ENCODE measurements at places on chromosomes 2 and 18.

- no peak for DNase-seq
Measured at GRCh38 chr2:189982780-189983394, 79.6 kb downstream of the MSTN start.

DNA sequence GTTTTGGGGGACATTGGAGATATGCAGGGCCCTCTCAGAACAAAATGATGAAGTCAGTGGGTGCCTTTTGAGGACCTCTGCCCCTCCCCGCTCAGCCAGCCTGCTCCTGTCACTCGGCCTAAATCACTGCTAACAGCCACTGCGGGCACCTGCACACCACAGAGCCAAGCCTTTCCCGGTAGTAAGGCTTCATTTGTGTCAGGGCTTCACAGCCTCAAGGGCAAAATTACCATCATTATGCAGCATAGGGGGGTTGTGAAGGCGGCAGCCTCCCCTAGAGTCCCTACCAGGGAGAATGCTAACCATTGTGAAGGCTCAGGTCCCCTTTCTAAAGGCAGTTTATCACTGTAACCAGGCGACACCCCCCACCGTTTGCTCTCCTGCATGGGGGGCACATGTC, 519.8 kb upstream of the MYT1L start:
- DNase-seq: no peak

GRCh38 chr2:204776781-204777559, 231.7 kb downstream of the PARD3B start:
- no peak for DNase-seq

DNA sequence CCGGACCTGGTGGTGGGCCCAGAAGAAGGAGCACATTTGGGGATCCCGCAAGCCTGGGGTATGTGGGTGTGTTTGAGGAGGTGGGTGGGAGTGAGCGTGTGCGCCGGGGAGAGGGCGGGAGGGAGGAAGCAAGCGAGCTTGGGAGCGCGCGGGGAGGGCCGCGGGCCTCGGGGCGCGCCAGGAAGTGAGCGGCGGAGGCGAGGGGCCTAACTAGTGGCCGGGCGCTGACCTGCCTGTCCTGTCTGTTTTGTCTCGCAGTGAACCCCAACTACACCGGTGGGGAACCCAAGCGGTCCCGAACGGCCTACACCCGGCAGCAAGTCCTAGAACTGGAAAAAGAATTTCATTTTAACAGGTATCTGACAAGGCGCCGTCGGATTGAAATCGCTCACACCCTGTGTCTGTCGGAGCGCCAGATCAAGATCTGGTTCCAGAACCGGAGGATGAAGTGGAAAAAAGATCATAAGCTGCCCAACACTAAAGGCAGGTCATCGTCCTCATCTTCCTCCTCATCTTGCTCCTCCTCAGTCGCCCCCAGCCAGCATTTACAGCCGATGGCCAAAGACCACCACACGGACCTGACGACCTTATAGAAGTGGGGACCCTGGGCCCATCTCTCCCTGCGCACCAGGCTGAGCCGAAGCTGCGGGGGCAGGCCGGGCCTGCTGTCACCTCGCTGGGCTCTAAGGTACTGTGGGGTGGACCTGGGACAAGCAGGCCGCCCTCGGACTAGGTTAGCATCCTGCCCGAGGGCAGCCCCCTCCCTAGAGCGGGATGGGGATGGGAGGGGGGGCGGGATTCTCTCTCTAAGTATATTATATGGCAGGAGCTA, 1.2 kb downstream of the HOXD4 start:
- no peak for DNase-seq

GRCh38 chr18:25275412-25276001, 76.5 kb downstream of the ZNF521 start:
- no peak for DNase-seq

DNA sequence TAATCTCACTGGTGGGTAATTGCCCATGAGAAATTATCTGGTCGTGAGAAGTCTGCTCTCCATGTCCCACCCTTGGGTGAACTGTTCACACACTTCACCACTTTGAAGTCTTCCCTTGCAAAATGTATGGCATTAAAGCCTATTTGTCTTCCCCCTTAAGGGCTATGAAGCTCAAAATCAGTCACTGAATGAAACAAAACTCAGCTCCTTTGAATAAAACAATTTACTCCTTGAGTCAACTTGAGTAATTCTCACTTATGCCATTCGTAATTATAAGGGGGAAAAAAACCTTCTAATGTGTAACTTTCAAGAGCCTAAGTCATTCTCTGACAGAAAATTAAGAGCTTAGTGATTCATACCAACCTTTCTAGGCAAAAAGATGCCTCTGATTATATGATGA, 48.8 kb upstream of the REL start:
- no peak for DNase-seq

DNA sequence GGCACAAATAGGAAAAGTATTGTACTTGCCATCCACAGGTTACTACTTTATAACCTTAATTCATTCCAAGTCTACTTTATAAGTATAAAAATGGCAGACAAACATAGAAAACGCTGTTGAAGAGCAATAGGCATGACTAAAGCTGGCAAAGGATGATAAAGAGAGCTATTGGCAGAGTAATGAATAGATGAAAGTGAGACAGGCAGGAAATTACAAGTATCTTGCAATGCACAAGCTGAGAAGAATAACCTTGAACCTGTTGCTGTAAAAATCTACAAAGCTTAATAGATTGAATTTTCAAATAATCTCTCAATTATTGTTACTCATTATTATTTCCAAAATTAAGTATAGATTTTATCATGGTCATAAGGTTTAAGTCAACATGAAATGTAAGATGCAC, 8.8 kb downstream of the PELI1 start:
- DNase-seq: no peak

GRCh38 chr2:108855194-108855593, 68.6 kb downstream of the CCDC138 start:
- no peak for DNase-seq

DNA sequence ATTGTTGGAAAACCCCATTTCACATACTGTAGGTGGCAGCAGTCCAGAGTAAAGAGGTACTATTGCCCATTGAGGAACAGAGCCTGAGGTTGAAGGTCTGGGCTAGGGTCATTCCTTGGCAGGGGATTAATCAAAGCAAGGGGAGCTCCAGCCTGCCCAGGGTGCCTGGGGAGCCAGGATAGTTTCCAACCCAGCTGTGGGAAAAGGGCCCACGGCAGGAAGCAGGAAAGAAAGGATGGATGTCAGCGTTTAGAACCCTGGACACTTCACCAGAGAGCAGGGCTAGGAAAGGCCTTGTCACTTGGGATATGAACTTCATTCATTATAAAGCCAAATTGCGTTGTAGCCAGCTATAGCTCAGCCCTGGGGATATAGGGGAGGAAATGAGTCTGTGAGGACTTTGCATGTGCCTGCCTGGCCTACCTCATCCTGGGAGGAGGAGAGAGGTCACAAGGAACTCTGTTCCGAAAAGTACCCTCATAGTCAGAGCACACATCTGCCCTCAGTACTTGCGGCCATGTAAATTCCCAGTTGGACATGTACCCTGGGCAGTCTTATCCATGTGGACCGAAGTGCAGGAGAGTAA, 140.2 kb upstream of the COPS8 start:
- DNase-seq: no peak

DNA sequence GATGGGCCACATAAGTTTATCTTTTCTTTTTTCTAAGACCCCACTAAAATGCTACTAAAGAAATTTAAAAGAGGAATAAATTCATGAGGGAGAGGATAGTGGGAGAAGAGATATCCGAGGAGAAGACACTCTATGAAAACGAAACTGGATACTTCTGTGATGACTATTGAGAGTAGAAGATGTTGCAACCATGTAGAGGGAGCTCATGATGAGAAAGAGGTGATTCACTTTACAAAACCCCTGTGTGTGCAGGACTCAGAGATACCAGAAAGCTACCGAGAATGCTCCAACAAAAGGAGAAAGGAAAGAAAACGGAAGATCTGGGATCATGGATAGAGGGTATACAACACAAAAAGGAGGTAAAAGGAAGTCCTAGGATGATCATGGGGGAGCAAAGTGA, 34.9 kb downstream of the SLC38A11 start:
- no peak for DNase-seq

DNA sequence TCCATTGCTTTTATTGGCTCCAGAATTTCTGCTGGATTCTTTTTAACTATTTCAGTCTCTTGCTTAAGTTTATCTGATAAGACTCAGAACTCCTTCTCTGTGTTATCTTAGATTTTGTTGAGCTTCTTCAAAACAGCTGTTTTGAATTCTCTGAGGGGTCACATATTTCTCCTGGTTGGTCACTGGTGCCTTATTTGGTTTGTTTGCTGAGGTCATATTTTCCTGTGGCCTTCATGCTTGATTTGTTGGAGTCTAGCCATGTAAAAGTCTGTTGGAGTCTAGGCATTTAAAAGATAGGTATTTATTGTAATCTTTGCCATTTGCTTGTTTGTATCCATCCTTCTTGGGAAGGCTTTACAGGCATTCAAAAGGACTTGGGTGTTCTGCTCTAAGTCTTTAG, 398.7 kb downstream of the DSEL start:
- DNase-seq: no peak

- no peak for DNase-seq
Measured at GRCh38 chr2:72274380-72274797, 126.7 kb upstream of the CYP26B1 start.

- no peak for DNase-seq
Measured at GRCh38 chr2:45123065-45123464, 113.8 kb upstream of the SIX2 start.

- no peak for DNase-seq
Measured at GRCh38 chr2:236967499-236967783, 118.2 kb upstream of the COPS8 start.

DNA sequence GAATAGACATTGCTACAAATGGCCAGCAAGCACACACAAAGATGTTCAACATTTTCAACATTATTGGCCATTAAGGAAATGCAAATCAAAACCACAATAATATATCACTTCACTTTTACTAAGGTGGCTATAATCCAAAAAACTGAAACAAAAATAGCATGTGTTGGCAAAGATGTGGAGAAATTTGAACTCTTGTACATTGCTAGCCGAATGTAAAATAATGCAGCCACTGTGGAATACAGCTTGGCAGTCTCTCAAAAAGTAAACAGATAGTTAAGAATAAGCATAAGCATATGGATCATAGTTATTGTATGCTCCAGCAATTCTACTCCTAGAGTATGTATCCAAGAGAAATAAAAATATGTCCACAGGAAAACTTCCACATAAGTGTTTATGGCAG, 192.5 kb downstream of the EN1 start:
- DNase-seq: no peak

DNA sequence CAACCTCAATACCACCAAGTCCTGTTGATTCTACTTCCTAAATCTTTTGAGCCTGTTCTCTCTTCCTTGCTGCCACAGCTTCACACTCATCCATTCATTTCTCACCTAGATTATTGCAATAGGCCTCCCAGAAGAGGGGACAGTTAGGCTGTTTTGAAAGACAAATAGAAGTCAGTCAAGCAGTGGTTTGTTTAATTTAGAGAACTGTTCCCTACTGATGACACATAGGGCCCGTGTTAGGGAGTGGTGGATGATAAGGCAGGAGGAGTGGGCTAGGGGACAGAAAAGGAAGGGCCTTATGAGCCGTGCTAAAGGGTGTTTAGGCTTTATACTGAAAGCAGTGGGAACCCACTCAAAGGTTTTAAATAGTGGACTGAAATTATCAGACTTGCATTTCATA, 59.6 kb upstream of the ZFP36L2 start:
- no peak for DNase-seq

GRCh38 chr2:239549711-239550255, 149.0 kb upstream of the HDAC4 start:
- DNase-seq: no peak

DNA sequence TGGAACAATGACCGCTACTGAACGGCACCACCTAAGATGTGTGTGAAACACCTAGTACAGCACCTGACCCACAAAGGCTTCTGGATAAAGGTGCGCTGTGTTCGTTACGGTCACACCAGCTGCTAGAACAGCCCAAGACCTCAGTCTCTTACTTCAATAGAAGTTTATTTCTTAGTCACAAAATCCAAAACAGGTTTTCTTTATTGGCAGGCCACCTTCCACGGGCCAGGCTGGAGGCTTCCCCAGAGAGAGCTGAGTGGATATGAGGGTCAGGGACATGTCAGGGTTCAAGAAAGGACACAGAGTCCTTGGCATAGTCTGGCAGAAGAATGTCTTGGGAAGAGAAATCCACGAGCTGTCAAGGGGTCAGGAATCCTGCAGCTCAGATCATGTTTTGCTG, 92.2 kb downstream of the COL6A3 start:
- no peak for DNase-seq

GRCh38 chr2:209472871-209473270, 49.0 kb downstream of the MAP2 start:
- no peak for DNase-seq

DNA sequence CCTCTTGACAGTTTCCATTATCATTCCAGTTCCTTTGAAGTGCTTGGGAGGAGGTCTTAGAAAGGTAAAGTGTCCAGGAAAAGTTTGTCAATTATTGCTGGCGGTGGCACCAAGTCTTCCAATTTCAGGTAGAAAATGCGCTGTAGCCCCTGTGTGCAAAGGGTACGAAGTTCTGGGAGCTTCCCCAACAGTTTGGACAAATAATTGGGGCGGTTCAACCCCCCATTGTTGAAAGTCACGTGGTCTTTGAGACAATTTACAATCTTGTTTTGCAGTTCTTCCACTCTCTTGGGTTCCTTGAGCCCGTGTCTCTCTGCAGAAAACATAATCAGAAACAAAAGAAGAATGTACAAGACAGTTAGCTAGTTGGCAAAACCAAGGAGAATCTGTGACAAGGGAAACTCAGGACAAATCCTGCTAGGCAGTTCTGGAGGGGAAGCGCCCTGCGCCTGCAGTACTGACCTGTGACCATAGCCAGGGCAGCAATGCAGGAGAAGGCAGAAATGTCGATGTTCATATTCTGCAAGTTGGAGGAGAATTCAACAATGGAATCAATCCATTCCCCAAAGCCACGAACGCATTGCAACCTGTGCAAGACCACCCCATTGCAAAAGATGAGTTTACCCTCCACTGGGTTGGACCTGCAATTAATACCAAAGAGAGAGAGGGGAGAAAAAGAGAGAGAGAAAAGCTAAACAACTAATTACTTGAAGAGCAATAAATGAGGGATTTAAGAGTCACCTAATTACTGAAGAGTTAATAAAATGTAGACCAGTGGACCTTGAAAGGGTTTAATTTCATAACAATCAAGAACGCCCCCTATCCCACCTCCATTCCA, 6.6 kb downstream of the NR4A2 start:
- no peak for DNase-seq

- no peak for DNase-seq
Measured at GRCh38 chr18:56388571-56388970, 249.8 kb downstream of the TXNL1 start.

DNA sequence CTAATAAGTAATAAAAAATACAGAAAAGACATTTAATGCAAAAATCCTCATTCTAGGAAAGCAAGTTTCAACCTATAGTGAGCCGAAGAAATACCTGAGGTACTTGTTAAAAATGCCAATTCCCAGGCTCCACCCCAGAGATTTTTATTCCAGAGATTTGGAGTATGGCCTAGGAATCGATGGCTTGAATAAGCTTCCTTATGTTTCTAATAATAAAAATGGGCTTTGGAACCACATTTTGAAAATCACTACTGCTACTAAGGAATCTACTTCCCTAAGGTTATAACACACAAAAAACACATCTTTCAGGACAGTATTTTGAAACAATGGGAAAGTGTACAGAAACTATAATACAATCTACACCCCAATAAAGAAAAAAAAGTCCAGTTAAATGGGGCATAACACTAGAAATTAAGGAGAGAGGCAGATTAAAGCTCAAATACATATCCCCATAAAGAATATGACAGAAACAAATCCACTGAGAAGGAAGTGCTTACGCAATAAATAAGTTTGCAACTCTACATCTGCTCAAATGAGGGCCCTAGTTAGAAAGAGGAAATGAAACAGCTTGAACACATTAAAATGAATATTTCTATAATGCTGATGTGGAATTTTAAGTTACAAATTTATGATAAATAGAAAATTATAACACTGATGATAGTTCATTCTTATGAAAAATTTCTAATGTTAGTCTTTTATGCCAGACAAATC, 103.7 kb downstream of the EPB41L3 start:
- DNase-seq: peak; percentile 4

All from memory B cell (primary cell).